Bone marrow (tissue), 2 donors: ENCODE measurements at places on chromosomes 1 and 21.

DNA sequence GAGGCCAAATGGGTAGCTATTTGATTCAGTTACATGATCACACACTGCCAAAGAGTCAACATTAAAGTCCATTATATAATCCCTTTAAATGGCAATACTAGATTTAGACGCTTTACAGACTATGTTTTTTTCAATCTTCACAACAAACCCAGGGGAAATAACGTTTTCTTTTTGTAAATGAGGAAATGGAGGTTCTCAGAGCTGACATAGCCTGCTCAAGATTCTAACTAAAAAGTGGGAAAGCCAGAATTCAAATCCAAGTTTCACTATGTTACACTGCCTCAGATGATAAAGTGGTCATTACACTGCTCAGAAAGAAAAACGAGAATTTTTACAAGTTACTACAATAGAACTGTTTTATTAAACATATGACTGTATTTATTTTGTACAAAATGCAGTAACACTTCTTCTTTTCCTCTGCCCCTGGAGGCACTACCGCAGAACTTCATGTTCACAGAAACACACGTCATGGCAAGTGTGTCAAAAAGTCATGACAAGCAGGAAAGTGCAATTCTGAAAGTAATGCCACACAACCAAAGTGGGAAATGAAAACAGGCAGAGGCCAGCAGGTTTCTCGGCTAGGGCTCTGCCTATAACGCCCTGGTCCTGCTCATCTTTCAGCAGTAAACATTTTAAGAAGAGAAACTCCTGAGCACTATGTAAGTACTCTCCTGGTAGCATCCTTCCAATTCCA, 19.0 kb downstream of the THEMIS2 start:
- DNase-seq = no peak

DNA sequence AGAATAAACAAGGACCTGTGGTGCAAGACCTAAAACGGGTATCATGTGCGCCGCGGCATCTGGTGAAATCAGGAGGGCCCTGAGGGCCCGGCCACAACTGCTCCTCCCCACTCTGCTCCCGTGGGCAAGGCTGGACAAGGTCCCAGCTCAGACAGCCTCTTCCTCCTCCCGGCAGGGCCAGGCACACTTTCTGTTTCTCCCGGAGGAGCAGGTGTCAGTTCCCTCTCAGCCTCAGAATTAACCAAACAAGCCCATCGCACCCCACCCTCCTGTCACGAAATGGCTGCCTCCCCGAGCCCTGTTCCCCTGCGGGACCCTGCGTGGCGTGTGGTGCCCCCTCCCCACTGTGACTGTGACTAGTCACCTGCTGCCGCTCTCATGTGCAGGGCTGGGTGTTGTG, 15.2 kb downstream of the PTTG1IP start:
- no peak for DNase-seq

GRCh38 chr1:204782118-204782700, 88.5 kb upstream of the NFASC start:
- DNase-seq = no peak

DNA sequence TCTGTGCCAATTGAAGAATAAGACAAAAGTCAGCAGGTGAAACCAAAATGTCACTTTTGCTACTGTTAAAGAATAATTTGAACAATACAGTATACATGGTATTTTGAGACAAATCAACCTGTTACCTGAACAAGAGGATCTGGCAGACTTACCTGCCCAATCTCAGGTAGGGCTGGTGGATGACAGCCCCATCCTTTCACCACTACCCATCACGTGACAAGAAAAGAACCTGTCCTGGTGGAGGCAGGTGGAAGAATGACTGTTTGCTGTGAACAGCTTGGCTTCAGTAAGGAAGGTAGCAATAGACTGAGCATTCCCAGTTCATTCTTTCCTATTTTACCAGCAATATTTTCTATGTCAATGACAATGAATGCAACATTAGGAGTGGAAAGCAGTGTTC, 349.6 kb downstream of the GPATCH2 start:
- DNase-seq = no peak

GRCh38 chr1:54489627-54490250, 58.3 kb upstream of the ACOT11 start:
- DNase-seq = no peak

- no peak for DNase-seq
These were observed 628.1 kb downstream of the PLPP3 start for GRCh38 chr1:55951291-55951690.

- DNase-seq = no peak
These were observed 31.6 kb downstream of the RGS5 start for GRCh38 chr1:163170975-163171676.

DNA sequence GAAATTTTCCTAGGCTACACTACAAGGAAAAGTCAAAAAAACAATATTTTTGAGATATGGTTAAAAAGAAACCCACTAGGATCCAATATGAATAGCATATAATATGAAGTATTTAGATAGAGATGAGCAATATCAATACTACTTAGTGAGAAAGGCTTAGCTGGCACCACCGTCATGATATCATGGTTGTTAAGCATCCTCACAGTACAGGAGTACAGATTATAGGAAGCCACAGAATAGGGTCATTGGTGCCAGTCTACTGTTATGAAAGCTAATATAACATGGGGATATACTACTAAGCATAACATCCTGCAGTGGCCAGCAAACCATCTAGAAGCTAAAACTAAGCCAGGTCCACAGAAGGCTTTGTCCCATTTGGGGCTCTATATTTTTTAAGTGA, 28.4 kb upstream of the NRIP1 start:
- DNase-seq = no peak

- no peak for DNase-seq
These were observed 28.9 kb downstream of the PRDM16 start for GRCh38 chr1:3097861-3098260.

DNA sequence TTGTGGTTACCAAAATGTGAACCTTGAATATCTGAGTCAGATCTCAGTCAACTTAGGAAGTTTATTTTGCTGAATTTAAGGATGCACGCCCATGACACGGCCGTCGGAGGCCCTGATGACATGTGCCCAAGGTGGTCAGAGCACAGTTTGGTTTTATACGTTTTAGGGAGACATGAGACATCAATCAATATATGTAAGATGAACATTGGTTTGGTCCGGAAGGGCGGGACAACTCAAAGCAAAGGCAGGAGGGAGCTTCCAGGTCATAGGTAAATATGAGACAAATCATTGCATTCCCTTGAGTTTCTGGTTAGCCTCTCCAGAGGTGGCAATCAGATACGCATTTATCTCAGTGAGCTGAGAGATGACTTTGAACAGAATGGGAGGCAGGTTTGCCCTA, 1.0 kb upstream of the PRMT2 start:
- DNase-seq = no peak

GRCh38 chr1:14994841-14995437, 158.6 kb upstream of the TMEM51 start:
- DNase-seq = no peak

GRCh38 chr1:177780096-177780700, 189.7 kb downstream of the SEC16B start:
- no peak for DNase-seq

- no peak for DNase-seq
These were observed 52.1 kb downstream of the PGM1 start for GRCh38 chr1:63645317-63645716.

- DNase-seq = no peak
These were observed 27.1 kb downstream of the FTCD start for GRCh38 chr21:46128106-46128932.

GRCh38 chr1:67489643-67490042, 59.4 kb upstream of the SERBP1 start:
- no peak for DNase-seq

DNA sequence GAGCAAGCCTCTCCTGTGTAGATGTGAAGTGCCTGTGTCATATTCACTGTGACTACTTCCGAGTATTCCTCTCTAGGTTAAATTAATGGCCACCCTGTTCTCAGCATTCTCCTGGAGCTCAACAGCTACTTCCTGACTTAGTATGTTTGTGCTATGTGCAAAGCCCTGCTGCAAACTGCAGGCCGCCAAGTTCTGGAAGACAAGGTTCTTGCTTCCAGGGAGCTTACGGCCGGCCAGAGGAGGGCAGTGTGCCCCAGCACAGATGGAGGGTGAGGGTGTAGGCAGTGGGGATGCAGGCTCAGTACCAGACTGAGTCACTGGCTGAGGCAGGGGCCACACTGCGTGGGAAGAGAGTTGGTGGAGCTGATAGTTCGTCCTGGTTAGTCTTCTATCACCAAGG, 43.2 kb downstream of the ELK4 start:
- DNase-seq = no peak

- no peak for DNase-seq
These were observed 16.8 kb upstream of the JAK1 start for GRCh38 chr1:64983110-64983509.

GRCh38 chr1:90823686-90824085, 106.6 kb upstream of the BARHL2 start:
- no peak for DNase-seq

- no peak for DNase-seq
These were observed 115.8 kb upstream of the ZRANB2 start for GRCh38 chr1:71196685-71197084.

DNA sequence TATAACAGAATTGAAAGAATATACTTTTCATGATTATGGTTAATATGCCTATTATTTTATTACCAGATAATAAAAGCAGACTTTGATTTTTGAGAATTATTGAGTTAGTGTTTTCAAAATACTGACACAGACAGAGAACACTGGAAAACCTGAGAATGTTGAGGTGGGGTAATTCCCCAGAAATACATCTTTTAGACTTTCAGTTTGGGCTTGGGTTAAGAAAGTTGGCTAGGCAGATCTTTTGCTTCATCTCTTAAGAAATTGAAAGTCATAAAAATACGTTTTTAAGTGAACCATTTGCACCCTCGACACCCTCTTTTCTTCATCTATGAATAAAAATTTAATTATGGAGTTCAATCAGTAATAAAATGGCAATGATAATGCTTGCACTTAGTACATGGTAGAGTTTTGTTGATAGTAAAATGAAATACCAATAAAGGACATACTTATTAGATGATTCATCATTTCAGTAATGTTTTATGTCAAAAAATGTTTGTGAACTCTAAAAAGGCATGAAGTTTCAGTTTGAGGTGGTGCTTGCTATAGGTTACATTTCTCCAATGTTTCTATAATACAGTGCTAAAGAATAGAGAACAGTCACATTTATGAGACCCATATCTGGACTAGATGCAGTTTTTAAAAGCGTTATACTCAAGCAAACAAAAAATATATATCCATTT, 1.9 kb upstream of the SAMSN1 start:
- no peak for DNase-seq

- DNase-seq = no peak
These were observed 132.5 kb downstream of the PLXNA2 start for GRCh38 chr1:208111646-208112190.

GRCh38 chr1:90782046-90782445, 64.9 kb upstream of the BARHL2 start:
- no peak for DNase-seq

DNA sequence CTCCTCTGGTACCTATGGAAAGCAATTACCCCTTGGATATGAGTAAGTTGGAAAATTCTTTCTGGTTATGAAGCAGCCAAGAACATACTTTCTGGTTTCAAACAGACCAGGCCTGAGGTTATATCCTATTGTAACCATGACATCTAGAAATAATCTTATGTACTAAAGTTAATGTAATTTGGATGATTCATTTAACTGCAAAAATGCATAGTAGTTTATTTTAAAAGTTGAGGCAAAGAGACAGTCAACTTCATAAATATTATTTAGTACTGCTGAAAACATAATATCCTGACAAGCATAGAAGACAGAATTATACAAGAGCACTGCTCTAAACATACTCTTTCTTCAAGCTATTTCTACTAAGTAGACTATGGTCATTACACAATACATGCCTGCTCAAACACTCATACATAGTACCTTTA, 25.5 kb downstream of the ODF2L start:
- DNase-seq = no peak

- no peak for DNase-seq
These were observed 45.3 kb downstream of the ITSN1 start for GRCh38 chr21:33687634-33688033.

DNA sequence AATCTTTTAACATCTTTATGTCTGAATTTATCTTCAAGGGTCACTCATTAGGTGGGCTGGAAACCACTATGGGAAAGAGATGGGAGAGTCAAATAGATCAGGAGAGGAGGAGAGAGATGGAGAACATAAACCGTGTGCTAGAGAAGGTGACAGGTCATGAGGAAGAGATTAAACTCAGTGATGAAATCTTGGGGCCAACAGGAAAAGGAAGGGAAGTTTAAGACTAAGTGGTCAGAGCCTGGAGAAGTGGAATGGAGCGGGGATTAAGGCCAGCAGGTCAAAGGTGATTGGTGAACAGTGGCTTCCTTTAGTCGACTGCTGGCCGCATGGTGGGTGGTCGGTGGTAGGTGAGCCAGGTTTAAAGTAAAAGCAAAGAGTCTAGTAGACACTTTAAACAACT, 169.3 kb upstream of the IVNS1ABP start:
- no peak for DNase-seq

GRCh38 chr21:44449473-44450363, 5.6 kb upstream of the LRRC3 start:
- DNase-seq = no peak

DNA sequence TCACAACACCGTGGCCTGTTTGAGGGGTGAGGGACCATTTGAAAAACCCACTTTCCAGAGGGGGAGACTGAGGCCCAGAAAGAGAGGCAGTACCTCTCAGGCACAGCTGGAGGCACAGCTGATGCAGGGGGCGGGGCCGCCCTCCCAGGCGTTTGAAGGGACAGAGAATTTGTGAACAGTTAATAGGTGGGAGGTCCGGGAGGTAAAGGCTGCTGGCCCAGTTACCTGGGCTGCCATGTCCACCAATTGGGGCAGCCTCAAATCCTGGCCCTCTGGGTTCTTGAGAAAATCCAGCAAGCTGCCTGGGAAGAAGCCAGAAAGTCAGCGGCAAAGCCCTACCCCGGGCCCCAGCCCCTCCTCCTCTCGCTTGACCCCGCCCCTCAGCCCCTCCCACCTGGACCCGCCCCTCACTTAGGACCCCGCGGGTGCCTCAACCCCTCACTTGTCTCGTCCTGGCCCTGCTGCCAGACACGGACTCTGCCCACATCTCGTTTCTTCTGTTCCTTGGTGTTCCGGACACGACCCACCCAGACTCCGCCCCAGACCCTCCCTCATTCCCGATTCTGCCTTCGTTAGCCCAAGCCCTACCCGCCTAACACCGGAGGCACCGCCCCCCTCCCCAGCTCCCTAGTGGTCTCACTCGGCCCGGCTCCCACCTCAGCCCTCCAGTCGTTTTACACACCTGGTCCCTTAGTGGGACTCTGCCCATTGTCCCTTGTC, 10.8 kb upstream of the AHDC1 start:
- no peak for DNase-seq

GRCh38 chr1:47384083-47384482, 32.0 kb upstream of the FOXE3 start:
- no peak for DNase-seq
